Omental fat pad (tissue), 4 donors: ENCODE measurements at places on chromosomes 4 and X. TPM values are rescaled to one million over a fixed set of nuclear protein-coding genes. Genes with fewer than 3 reads are reported as not detected.

DNA sequence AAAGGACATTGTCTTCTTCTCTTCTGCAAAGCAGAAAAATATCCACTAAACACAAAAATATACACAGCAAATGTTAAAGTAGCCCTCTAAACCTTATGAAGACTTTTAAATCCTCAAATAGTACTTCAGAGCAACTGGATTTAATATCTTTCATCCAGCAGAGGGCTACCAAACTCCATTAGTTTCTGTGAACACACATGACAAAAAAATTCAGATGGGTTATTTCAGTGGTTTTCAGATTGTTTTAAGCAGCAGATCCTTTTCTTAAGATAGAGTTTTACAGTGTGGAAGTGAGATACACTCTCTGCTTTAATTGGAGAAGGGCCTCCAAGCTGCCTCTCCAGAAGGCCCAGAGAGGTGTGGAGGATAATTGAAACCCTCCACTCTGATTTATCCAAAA is 56.7 kb downstream of the ANK2 start:
- DNase-seq, result no peak

DNA sequence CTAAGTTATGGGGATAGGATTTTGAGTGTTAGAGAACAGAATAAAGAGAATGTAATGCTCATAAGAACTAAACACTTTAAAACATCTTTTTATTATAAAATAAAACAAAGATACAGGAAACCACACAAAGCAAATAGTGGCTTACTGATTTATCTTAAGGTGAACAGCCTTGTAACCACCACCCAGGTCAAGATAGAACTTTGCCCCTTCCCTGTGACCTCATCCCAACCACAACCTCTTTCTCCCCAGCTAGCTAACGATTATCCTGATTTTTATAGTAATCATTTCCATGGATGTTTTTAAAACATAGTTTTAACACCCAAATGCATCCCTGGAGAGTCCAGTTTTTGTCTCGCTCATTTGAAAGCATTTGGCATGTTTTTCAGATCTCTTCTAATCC is 17.0 kb downstream of the HELT start:
- no peak for DNase-seq

- no peak for DNase-seq
These were observed 35.2 kb upstream of the LNX1 start for GRCh38 chr4:53626491-53626890.

DNA sequence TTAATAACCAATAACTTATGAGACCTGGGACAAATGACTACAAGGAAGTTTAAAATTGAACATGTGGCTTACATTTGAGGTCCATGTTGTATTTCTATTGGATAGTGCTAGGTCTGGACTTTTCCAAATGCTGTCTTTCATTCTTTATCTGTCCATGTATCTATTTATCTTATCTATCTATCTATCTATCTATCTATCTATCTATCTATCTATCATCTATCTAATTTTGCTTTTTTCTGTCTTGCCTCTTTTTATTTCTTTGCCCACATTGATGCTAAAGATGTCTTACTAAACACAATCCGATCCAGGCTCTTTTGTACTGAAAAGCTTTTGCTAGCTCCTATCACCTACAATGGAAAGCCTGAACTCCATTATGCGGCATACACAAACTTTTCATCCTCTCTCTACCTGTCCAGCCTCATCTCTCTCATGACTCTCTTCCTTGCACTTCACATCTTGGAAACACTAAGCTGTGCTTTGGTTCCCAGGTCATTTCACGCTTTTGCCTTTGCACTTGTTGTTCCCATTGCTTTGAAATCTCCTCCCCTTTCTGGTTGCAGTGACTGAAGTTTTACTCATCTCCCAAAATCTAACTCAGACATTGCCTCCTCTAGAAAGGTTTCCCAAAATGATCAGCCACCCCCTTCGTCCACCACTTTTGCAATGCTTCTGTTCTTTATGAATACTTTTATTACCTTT is 107.2 kb downstream of the SYNPO2 start:
- no peak for DNase-seq

GRCh38 chr4:67452100-67452845 is 93.0 kb downstream of the CENPC start:
- no peak for DNase-seq

- no peak for DNase-seq
These were observed 25.6 kb downstream of the ELF4 start for GRCh38 chrX:130084631-130085237.

DNA sequence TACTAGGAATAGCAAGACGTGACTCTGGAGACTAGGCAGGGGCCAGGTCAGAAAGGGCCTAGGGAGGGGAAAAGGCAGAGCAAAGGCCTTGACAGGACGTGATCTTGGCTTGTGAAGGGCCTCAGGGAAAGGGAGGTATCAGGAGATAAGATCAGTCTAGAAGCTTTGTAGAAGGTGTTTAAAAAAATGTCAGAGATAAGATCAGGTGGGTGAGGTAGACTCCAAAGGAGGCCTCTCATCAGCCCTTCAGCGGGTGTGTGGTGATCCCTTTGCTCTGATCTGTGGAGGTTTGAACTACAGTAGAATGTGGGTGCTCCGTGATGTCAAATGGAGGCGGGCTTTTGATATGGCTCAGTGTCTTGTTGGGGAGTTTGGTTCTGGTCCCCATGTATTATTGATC is 78.8 kb upstream of the PRPS1 start:
- no peak for DNase-seq

DNA sequence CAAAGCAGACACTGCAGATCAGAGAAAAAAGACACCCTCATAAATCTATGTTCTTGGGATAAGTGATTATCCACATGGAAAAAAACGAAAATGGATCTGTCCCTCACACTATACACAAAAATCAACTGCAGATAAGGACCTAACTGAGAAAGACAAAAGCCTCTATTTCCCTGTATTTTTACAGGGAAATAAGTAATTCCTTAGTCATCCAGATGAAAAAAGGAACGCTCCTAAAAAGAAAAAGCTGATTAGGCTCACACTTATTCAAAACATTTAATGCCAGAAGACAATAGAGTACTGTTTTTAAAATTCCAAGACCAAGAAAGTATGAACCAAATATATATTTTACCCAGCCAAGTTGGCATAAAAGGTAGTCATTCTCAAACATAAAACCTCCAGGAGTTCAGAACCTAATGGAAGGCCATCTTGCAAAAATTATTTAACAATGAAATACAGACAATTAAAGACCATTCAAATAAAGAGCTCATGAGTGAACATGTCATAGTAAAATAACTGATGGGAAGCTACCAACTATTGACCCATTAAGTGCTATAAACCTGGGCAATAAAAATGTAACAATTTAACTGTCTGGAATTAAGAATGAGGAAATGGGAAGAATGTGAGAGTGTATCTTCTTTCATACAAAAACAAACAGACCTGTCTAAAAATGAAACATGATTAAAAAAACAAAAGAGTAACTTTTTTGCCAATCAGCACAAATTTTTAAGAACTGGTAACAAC is 20.4 kb downstream of the PAPSS1 start:
- no peak for DNase-seq

- no peak for DNase-seq
These were observed 19.1 kb downstream of the CCSER1 start for GRCh38 chr4:90146306-90146705.

DNA sequence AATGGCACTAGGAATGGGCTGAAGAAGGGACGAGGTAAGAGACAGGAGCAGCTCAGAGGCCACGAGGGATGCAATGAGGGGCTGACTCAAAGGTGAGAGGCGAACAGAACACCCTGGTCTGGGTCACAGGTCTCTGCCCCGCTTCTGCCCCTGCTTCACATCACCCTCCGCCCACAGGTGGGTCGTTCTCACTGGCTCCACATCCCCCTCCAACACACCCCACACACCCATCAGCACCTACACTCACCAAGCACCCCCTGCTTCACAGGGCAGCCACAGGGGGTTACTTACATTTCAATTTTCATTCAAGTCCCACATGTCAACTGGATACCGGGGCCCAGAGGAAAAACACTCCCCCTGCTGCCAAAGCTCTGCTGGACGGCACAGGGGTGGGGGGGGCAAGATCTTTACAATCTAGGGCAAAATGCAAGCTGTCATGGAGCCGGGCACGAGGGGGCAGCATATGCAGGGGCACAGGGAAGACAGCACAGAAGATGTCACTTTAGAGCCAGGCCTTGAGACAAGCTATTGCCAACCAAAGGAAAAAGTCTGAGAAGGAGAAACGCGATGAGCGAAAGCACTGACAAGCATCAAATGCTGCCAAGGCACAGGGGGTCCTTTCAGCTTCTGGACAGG is 94.0 kb downstream of the AFAP1 start:
- no peak for DNase-seq

DNA sequence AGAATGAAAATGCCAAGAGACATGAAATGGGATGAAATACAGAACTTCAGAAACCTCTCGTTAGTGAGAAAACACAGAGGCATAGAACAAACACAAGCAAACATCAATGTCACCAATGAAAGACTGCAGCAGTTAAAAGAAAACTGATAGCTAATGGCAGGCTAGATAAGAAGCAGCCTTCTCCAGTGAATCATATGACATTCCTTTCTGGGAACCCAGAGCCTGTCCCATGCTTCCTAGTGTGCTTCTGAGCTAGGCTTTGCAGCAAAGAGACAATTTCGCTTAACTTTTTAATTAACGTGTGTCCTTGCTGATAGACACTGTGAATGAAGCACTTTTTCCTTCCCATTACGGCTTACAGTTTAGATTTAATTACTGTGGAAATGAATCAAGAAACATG is 444.6 kb downstream of the IL15 start:
- DNase-seq, result no peak

GRCh38 chr4:133148690-133149363 is at the start of gene PCDH10:
Gene PCDH10, plus strand, starts transcription at chr4:133149294. Its CDS starts 847 bp downstream, at chr4:133150141.
- peak; percentile 69 for DNase-seq

DNA sequence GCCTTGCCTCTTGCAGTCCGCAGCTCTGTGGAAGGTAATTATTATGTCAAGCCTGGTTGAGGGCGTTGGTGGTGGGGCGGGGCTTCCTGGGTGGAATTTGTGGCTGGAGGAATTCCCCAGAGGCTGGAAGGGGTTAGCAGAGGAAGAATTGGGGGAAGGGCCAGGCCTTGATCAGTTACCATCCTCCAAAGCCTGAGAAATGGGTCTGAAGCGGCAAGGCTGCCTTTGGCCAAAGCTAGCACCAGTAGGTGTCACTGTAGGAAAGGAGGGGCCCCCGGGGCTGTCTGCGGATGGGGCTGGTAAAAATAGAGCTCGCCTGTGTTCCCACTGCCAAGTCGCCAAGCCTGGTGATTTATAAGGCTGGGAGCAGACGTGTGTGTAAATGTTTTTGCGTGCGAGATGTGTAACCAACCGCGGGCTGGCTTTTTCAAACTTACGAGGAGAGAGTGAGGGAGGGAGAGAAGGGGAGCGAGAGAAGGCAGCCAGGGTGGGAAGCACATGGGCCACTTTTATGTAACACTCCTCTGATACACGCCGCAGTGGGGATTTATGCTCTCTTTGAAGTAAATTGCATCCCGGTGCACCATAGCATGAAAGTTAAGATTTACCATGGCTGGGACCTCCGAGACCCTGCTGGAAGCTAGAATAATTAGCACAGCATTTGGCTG is 367.0 kb downstream of the BCOR start:
- DNase-seq, result peak; percentile 27

GRCh38 chr4:137526681-137527080 is 5.6 kb downstream of the PCDH18 start:
- no peak for DNase-seq

GRCh38 chrX:123764967-123765871 is 32.4 kb upstream of the THOC2 start:
- peak; percentile 27 for DNase-seq

DNA sequence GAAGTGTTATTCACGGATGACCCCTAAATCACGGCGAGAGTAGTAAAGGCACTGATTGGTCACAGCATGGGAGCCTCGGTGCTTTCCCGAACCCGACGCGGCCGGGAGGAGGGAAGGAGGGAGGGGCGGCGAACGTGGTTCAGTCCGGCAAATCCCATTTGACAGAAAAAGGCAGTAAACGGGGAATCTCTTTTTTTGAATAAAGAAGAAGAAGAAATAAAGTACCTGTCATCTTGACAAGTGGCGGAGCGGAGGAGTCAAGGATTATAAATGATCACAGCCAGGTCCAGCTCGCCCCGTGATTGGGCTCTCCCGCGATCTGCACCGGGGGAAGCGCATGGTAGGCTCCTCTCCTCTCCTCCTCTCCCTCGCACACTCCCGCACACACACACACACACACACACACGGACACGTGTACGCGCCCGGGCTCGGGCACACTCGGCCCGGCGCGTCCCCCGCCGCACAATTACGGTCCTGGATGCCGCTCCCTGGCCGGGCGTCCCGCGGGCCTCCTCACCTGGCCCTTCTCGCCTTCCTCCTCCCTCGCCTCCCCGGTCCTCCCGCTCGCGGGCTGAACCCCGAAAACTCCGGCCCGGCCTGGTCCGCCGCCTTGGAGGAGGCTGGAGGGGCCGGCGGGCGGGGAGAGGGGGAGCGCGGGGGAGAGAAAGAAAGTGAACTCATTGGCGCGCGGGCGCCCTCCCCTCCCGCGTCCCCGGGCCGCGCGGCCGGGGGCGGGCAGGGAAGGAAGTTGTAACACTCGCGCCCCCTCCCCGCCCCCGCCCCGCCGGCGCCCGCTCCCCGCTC is 99.2 kb upstream of the TENM3 start:
- peak; percentile 28 for DNase-seq

- no peak for DNase-seq
These were observed 38.3 kb downstream of the SUPT20HL1 start for GRCh38 chrX:24398766-24399165.

DNA sequence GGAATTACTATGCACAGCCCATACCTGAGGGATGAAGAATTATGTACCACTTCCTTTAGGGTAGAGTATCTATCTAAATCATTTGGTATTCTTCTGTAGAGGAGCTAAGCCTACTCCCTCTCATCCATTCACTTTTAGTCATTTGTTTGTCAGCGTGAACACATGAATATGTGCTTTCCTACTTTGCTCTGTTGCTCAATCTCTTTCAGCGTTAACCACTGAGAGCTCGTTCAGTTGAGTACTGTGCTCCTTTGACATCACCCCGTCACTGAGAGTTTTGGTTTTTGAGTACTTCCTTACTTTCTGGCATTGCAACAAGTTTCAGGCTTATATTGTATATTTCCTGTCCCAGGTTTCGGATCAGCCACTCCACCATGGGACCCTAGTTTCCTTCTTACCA is 700.6 kb downstream of the NLGN4X start:
- no peak for DNase-seq

The LUZP4 gene
- total RNA-seq, result not detected

The ZNF718 gene
- 4.8 TPM for total RNA-seq

The SPANXB1 gene
- total RNA-seq, result not detected

The HTT-AS gene
- total RNA-seq, result not detected

The TMPRSS11F gene
- total RNA-seq, result not detected

The APLN gene
- 0.32 TPM for total RNA-seq

The CXCL8 gene
- total RNA-seq, result 150 TPM

The EGF gene
- 0.09 TPM for total RNA-seq
